ENCODE measurements at places on chromosomes 16 and 17. TPM values are rescaled to one million over a fixed set of nuclear protein-coding genes. Genes with fewer than 3 reads are reported as not detected.

DNA sequence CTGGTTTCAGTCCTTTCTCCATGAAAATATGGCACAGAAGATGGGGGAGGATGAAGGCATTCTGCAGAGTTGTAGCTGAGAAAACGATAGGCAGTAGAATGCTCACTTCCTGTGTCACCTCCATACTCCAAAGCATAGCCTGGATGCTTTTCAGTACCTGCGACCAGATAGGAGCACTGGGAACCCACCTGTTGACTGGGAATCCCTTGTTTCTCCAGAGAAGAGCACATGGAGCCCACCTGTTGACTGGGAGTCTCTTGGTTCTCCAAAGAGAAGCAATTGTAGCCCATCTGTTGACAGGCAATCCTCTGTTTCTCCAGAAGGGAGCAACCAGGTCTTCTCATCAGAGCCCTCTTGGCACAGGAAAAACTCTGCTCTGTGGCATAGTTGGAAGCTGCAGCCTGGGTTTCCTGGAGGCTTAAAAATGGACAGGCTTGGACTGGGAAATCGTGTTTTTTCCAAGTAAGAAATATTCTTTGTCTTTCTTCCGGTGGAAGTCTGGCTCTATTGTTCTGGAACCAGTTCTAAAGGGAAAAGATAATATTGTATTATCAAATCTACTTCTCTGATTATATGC is 13.2 kb downstream of the TERF2IP start:
- H3K36me3 ChIP-seq = peaks cover 20% of the 10 kb centered on the region
- DNase-seq = no peak
- H3K4me3 ChIP-seq = no peak overlapping the region
- no peak overlapping the region for H3K27ac ChIP-seq
- no peaks in the 10 kb centered on the region for H3K27me3 ChIP-seq

DNA sequence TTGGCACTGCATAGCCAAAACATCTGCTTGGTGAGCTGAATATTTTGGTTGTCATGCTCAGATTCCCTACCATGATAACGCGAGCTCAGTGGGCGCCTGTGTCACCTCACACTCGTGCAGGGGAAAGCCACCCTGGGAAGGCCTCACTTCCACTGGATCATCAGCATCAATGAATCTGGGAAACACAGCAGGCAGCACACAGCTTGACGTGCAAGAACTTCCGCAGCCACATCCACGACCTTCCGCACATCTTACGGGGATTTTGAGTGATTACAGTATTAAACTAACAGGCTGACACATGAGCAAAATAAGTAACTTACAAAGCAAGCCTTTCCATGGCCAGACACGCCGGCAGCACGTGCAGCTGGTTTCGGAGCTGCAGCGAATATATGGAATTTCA is 54.7 kb upstream of the FOXF1 start:
- H3K27ac ChIP-seq = no peak overlapping the region
- DNase-seq = no peak
- no peaks in the 10 kb centered on the region for H3K4me1 ChIP-seq
- H3K27me3 ChIP-seq = peaks cover 10% of the 10 kb centered on the region
- no peak overlapping the region for H3K4me3 ChIP-seq

- H3K36me3 ChIP-seq = no peaks in the 10 kb centered on the region
- no peaks in the 10 kb centered on the region for H3K4me1 ChIP-seq
- DNase-seq = no peak
- no peak overlapping the region for H3K27ac ChIP-seq
- no peaks in the 10 kb centered on the region for H3K27me3 ChIP-seq
Observed at GRCh38 chr16:56047307-56048234, 143.7 kb upstream of the GNAO1 start.

DNA sequence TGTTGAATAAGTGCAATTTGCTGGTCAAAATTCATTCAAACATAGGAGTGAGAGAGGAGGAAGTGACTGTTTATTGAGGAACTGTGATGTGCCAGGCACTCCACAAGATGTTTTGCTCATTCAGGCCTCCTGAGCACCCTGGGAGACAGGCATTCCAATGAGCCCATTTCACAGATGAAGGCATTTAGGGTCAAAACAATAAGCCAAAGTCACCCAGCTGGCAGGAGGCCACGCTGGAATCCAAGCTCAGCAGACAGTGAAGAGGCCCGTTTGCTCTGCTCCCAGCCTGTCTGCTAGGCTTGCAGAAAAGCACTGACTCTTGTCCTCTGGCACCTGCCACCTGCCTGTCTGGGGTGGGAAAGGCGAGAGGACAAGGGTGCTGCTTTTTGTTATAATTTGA is 10.1 kb upstream of the SLC25A39 start:
- H3K36me3 ChIP-seq = no peaks in the 10 kb centered on the region
- DNase-seq = no peak
- peaks cover 5% of the 10 kb centered on the region for H3K27me3 ChIP-seq
- H3K4me3 ChIP-seq = no peak overlapping the region

Gene GJD3
- 2.3 TPM for total RNA-seq

Gene MRTFB
- total RNA-seq = 30.8 TPM
